Eye (tissue), 1 donor: ENCODE measurements at places on chromosomes 2 and 18.

DNA sequence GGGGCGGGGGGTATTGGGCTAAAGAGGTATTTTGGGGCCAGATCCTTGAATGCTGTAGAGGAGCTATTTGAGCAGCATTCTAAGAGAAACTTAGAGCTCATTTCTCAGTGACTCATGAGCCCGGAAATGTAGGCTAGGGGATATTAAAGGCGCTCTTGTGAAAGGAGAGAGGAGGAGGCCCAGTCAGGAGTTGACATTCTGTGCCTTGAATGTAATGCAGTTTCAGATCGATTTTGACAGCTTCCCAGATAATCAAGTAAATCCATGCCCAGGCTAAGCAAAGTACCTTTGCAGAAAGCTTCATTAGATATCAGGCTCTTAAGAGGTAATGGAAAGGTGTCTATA is 1.5 kb downstream of the CAB39 start:
- peak; percentile 66 for DNase-seq

GRCh38 chr2:129203331-129203730 is 776.1 kb upstream of the RAB6C start:
- DNase-seq, result no peak

DNA sequence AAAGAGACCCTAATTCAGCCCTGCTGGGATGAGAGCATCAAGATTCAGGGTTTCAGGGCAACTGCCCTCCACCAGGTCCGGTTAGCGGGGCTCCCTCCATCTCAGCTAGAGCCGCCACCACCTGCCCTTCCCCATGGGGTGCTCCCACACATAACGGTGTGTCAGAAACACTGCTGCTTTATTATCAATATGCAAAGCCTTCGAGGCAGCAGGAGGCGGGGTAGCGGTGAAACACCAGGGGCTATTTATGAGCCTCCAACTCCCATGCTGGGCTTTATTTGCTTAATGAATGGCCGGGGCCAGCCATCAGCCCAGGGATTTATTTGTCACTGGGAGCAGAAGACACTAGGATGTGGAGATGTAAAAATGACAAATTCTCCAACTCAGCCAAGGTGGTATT is 109.8 kb downstream of the GALNT14 start:
- DNase-seq, result no peak

- DNase-seq, result no peak
These were observed 40.3 kb upstream of the KLF7 start for GRCh38 chr2:207206011-207206410.

- no peak for DNase-seq
These were observed 2.9 kb downstream of the FN1 start for GRCh38 chr2:215432759-215433594.

- DNase-seq, result no peak
These were observed 107.6 kb downstream of the MEMO1 start for GRCh38 chr2:31903109-31903780.

GRCh38 chr2:20471902-20472559 is 25.2 kb downstream of the RHOB start:
- no peak for DNase-seq

GRCh38 chr2:239585422-239585821 is 184.6 kb upstream of the HDAC4 start:
- DNase-seq, result no peak

- DNase-seq, result no peak
These were observed 339.2 kb downstream of the NYAP2 start for GRCh38 chr2:225738735-225739134.

DNA sequence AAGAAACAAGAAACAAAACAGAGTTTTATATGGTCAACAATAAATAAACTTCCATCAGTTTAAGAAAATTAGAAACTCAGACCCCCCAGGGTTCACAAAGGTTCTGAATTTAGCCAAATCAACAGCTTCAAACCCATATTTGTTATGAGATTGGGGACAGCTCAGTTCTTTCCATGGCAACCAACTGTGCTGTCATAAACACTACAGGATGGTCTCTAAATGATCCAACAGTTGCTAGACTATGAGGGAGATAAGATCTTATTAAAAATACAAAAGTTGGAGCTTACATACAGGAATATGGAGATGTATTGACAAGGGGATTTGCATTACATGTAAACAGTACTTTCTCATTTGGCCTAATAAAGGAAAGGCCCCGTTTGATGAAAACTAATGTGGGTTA is 154.6 kb upstream of the CTAGE1 start:
- no peak for DNase-seq

GRCh38 chr2:66569321-66569851 is 134.5 kb downstream of the MEIS1 start:
- DNase-seq, result peak; percentile 93

DNA sequence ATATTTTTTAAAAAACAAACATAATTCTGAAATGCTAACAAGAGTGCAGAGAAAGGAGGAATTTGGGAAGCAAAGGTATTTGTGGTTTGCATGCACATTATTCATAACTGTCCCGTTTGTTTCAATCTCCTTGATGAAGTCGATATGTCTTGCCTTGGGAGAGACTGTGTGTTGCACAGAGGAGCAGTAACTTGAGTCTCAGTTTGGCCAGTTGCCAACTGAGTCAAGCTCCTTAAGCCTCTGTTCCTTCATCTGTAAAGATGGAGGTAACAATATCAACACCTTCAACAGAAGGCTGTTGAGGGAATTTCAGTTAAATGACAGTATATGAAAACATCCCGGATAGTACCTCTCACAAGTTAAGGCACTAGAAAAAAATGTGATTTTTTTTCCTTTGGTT is 226.2 kb downstream of the ASXL3 start:
- peak; percentile 54 for DNase-seq

DNA sequence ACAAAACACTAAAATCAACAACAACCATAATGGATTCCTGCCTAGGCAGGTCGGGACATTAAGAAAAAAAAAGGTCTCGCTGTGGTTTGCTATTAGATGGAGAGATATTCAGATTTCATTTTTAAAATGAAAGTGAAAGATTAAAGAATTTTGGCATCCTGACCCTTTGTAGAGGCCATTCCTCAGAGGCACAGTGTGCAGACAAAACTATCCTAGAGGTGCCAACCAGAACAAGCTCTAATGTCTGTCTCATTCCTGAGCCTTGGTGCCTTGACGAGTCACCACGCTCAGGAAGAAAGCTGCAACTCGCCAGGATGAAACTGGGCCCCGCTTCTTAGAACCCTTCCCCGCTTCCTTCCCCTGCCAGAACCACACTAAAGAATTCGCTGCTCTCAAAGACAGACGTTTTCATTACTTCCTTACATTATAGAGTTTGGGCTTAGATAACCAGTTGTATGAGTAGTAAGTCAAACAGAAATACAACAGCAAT is 156.0 kb downstream of the TGIF1 start:
- DNase-seq, result no peak

GRCh38 chr18:67896451-67896850 is 379.9 kb upstream of the DSEL start:
- DNase-seq, result no peak

DNA sequence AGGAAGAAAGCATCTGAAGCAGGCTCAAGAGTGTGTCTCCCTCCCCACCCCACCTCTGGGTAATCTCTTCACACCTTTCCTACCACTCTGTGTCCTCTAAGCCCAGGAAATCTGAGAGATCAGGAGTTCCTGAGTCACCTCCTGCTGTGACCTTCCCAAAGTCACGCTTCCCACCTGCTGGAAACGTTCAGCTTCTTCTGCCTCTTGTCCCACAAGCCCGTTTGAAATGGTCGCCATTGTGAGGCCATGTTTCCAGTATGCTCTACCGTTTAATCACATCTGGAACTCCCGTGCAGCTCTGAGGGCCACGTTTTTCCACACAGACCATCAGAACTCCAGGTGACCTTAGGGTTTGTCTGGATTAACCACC is 25.9 kb downstream of the GREB1 start:
- DNase-seq, result no peak

DNA sequence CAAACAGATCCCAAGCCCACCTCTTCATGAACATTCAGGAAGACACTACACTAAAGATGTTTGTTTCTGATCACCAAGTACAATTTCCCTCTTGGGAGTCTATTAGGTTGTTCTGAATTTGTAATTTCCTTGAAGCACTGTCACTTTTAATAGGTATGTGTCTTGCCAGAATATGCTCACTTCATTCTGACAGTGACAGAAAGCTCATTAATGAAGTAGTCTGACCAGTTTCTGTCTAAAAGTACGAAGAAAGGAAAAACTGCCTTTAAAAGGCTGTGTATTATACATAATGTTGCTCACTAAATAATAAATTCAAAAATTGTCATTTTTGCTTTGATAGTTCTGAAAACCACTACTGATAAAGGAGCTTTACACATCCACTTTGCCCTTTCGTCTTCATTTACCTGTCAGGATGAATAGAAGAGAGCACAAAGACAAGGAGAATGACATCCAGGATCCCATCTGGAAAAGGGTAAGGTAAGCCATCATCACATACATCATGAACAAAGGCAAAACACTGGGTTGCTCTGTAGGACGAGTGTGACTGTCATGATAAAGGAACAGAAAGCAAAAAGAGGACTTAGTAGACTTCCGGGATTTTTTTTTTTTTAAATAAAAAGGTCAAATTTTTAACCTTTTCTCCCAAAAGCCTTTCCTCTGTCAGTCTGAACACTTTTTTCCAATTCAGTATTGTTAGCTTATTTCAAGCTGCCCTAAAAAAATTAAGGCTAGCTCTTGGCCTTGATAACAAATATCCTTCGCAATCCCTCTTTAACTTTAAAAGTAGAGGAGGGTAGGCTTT is 103.4 kb downstream of the METTL8 start:
- no peak for DNase-seq

DNA sequence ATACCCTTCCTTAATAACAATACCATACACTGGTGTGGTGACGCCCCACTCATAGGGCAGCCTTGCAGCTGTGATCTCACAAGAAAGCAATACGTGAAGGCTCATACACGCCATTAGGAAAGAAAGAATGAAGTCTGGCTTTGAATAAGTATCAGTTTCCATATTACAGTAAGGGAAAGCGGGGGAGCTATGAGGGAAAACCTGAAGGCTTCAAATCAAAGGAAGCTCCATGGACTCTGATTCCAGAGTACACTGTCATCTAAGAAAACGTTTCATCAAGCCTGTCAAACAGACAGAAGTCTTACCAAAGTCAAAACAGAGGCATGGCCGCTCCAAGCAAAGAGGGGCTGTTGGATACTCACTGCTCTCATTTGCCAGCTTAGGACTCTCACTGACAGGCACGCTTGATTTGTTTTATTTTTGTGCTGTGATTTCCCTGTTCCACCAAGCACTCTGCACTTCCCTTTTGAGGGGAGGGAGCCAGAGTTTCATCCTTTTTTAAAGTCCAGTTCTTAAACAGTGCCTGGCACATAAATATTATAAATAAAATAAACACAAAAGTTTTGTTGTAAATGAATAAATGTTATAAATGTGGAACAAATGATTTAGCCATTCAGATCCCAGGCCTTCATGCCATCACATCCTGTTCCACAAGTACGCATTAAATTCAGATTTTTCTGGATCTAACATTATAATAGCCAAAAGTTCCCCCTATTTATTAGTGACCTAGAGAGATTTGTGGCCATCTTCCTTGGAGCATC is 221.2 kb downstream of the PIEZO2 start:
- DNase-seq, result peak; percentile 47

DNA sequence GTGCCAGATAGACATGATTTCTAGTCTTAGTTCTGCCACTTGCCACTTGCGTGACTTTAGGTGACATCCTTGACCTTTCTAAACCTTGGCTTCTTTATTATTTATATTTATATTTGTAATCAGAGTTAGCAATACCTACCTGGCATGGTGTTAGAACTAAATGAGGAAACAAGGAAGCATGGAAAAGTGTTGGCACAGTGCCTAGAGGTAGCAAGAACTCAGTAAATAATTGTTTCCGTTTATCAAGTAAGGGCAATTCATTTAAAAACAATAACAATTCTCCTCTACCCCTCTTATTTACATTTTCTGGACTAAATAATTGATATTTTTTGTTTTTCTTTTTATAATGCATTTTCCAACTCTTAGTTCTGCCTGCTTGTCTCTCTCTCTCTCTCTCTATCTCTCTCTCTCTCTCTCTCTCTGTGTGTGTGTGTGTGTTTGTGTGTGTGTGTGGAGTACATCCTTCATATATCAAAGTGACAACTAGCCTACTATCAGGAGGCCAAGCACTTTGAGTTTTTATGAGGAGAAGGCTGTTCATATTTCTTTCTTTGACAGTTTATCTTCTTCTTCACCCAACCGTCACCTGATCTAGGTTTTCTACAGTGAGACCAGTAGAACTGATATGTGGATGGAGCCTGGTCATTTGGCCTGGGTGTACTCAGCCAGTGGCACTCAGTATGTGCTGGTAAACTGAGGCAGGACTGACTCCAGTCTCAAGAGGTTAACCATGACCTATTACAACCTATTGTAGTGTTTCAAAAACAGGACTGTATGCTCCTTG is 134.5 kb downstream of the LRRTM1 start:
- DNase-seq, result no peak

DNA sequence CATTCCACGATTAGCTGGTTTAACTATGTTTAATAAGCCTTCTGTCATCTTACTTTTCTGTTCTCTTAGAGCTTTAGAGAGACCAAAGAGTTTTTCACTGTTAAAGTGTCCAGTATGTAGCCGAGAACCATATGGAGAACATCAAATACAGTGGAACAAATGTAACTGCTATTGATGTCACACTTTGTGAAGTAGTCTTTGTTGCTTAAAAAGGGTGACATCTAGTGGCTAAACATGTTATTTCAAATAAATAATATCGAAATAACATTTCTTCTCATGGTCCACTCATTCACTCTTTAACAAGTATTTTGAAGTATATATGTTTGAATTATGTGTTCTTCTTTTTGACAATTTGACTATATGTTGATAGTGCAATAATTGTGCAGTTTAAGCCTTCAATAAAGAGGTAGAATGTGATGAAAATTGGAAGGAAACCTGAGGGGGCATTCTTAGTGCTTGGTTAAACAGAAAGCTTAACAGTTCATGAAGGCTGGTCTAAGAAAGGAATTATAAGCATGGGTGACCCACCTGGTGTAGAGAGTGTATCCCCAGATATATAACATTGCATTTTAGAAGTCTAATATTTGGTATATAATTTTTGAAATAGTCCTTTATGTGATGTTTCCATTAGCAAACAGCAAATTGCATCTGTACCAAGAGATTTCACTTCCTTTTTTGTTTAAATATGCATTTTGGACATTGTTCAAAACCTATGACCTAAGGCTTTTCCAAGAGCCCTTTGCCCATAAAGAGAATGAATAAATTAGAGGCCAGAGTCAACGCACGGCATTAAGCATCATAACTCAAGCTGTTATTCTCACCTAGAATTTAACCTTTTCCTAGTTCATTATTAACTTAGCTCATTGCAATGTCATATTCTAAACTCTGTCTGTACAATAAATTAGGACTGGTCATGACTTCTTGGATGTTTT is 112.1 kb downstream of the KYNU start:
- DNase-seq, result peak; percentile 62
